ENCODE measurements at places on chromosomes 13 and 19.

DNA sequence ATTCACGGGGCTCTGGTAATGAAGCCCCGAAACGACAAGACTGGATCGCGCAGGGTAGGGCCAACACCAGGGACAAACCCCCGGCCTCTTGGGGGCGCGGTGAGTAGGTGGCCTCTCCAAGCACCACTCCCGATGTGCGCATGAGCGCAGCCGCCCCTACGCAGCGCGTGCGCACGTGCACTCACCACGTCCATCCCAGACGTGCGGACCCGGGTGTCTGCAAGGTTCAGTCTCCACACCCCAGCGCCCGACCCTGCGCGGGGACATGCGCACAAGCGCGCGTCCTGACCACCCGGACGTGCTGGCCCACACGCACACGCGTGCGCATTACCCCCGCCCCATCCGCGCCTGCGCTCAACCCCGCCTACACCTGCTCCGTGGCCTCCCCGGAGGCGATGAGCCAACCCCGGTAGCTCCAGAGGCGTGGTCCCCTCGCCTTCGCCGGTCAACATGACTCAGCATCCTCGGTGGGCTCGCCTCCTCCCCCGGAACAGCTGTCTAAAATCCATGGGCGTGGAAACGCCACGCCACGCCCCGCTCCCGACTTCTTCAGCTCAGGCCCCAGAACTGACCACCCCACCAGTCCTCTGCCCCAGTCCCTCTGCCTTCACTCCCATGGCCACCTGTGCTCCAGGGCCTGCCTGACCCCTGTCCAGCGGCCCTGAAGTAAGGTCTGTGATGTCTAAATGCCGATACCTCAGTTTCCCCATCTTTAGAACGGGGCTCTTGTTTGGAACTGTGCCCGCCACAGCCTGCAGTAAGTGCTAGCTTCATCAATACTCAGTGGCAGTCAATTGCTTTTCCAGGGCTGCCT is 5.6 kb upstream of the GPI start:
- peak; percentile 98 for DNase-seq

DNA sequence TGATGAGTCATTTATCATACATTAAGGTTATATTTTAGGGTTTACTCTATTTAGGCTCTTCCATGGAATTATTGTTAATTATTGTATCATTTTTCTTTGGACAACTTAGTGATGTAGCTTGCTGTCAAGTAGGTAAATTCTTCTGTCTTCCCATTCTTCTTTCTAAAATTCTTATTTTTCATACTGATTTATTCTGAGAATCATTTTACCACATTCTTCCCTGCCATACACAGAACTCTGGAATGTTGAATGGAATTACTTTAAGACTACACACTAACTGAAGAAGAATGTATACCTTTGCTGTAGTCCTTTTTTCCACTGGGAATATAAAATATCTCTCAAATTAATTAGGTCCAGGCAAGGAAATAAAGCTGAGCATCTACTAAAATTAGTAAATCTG is 24.5 kb upstream of the SLC7A1 start:
- no peak for DNase-seq

DNA sequence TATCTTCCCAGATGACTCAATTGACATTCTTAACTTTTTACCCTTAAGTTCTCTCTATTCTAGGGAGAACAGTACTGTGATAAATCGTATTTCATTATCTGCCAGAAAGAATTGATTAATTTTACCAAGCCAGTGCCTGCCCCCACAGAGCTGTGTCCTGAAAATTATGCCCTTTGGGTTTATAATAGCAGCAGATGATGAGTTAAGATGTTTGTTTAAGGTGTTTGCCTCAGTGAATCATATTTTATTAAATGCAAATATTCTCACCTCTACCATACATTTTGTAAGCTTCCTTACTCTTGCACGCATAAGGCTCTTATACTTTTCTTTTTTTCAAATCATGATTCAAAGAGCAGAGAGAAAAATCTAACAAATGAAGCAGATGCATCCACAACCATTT is 318.6 kb downstream of the DCT start:
- no peak for DNase-seq

- DNase-seq = no peak
These were observed 40.4 kb upstream of the PDCD5 start for GRCh38 chr19:32540621-32541020.

- DNase-seq = no peak
These were observed 123.9 kb upstream of the ARGLU1 start for GRCh38 chr13:106691861-106692260.

- DNase-seq = no peak
These were observed 2.1 kb upstream of the TGFB1 start for GRCh38 chr19:41355802-41356201.

DNA sequence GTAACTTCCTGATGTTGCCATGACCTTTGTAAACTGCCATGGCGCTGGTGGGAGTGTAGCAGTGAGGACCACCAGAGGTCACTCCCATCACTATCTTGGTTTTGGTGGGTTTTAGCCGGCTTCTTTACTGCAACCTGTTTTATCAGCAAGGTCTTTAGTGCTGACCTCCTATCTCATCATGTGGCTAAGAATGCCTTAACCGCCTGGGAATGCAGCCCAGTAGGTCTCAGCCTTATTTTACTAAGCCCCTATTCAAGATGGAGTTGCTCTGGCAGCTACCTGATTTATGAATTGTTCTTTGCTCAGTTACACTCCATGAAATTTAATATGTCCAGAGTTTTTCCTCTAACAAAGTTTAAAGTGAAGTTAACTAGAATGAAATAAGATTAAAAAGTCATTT is 4.6 kb upstream of the EPS15L1 start:
- DNase-seq = no peak

DNA sequence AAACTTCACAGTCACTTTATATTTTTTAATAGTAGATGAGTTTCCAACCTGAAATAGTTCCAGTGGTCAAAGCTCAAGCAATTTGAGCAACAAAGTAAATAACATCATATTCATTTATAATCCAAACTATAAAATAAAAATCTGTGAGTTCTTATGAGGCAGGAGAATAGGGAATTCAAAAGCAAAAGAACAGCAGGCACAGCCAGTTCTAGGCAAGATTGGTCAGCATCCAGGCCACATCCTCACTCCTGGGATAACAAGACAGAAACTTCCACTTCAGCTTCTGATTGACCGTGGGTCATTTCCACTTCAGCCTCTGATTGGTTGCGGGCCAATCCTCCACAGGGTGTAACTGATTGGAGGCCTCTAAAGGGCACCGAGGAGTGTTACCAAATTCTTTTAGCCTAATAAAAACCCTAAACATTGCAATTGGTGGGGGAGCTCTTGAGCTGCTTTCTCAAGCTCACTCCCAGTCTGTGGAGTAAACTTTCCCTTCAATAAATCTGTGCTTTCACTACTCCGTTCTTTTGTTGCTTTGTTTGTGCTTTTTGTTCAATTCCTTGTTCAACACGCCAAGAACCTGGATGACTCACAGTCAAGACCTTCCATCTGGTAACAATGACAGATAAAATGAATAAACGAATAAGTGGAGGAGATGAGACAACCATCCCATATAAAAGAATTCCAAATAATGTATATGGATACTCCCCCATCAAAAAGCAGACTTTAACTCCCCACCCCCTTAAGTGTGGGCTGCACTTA is 42.6 kb upstream of the AMER2 start:
- no peak for DNase-seq

DNA sequence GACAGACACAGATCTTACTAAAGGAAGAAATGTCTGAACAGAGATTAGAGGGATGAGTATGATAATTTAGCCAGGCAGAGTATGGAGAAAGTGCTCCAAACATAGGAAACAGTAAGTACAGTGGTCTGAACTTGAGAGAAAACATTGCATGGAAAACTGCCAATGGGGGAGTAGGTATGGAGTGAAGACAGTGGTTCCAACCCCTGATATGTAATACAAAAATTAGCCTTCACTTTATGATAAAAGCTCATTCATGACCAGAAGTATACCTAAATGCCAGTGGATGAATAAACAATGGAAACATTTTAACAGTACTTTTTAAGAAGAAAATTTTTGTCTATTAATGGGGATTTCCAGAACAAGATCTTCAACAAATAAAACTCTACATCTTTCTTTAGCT is 334.0 kb downstream of the DIAPH3 start:
- DNase-seq = no peak

GRCh38 chr19:35395382-35396199 is 24.7 kb downstream of the GPR42 start:
- no peak for DNase-seq

DNA sequence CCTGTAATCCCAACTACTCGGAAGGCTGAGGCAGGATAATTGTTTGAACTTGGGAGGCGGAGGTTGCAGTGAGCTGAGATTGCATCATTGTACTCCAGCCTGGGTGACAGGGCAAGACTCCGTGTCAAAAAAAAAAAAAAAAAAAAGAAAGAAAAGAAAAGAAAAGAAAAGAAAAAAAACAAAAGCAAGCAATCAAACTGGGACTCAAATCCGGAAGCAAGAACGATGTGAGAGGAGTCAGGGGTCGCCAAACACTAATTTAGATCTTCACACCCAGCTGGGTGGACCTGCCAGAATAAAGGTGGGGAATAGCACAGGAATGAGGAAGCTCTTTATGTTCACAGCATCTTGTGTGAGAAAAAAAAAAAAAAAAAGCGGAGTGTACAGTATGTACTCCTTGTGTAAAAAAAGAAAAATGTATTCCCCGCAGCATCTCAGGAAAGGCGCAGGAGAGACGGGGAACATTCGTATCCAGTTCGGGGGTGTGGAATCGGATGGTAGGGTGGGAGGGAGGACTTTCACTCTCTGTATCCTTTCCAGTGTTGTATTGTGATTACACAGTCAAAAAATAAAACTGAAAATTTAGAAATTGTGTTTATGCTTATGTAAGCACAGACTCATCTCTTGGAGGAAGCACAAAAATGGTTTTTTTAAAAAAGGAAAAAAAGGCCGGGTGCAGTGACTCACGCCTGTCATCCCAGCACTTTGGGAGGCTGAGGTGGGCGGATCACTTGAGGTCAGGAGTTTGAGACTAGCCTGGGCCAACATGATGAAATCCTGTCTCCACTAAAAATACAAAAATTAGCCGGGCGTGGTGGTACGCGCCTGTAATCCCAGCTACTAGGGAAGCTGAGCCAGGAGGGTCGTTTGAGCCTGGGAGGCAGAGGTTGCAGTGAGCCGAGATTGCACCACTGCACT is 7.6 kb downstream of the DNAJB1 start:
- DNase-seq = no peak

DNA sequence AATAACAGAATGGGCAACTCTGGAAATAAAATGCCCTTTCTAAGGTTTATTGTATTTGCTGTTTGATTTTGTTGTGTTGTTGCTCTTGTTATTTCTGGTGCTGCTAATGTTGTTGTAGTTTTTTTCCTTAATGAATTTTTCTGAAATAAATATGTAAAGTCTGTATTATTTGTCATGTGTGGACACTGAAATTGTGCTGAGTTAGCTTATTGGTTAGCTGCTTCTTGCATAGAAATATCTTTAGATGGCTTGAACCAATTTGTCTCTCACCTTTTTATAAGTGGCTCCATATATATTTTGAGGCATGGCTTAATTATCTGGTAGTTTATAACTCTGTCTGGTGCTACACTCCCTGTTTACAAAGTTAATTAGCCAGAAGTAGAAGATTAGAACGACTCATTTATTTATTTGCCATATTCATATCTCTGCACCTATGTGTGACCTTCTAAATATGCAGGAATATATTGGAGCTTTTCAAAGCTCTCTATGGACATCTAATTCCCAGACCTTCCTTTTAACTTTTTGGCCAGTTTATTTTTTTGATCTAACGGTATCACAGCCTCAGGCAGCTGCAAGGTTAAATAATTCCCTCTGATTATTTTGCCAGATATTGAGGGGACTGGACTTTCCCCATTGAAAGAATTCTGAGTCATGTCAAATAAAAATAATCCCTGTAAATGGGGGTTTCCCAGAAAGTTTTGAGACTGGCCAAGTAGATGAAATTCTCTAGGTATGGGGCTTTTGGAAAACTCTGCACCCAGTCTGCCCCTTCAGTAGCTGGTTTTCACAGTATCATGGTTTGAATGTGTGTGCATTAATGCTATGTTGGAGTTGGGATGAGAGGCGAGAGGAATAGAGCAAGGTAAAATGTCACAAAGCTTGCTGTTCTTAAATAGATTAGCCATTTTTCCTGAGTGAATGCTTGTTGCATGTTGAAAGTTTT is 1331.7 kb upstream of the MIR17HG start:
- no peak for DNase-seq

- DNase-seq = no peak
These were observed 81.0 kb upstream of the MBNL2 start for GRCh38 chr13:97141097-97141496.

- no peak for DNase-seq
These were observed 92.0 kb downstream of the NHLRC3 start for GRCh38 chr13:39130301-39130700.

DNA sequence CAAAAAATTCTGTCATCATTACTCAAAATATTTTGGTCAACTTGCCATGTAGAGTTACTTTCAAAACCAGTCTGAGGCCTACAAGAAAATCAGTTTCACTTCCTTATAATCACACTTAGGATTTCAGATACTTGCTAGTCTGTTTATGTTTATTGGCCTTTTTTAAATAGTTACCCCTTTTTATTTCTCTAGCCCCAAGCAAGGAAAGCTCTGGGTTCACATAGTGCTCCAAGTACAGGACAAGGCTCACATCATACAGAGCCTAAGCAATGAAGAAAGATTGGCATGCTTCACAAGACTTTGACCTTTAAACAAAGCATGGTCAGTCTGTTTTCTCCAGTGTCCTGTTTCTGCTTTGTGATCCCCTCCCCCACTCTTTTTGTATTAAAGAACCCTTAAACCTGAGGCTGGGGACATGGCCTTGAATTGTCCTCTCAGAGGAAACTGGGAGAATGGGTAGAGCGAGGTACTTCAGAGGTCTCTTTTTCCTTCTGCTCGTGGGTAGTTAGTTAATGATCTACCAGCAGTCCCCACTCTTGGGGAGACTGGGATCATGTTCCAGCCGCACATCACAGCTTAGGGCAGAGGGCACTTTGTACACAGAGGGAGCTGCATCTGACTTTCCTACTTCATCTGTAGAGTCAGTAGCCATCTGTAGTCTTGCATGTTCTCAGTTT is 30.7 kb downstream of the CEACAM1 start:
- no peak for DNase-seq

DNA sequence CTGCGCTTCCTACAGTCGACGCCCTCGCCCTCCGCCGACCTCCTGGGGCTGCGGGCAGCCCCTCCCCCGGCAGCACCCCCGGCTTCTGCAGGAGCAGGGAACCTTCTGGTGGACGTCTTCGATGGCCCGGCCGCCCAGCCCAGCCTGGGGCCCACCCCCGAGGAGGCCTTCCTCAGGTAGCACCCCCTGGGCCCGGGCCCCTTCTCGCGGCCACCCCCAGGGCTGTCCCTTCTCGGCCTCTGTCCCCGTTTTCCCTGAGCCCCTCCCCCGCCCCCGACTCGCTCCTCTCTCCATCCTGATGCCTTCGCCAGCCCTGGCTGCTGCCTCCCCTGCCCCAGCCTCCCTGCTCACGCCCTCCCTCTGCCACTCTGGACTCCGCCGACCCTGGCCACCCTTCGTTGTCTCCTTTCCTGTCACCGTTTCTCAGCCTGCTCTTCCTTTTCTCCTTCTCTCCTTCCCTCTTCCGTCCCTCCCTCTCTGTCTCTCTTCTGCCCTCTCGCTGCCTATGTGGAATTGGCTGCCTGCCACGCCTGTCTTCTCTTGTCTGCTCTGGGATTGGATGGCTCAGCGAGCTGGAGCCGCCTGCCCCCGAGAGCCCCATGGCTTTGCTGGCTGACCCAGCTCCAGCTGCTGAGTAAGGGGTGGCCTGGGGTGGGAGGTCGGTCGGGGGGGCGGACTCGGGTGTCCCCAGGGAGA is 11.0 kb downstream of the FUZ start:
- peak; percentile 60 for DNase-seq

Data from NCI-H2081 (cell line).